Umbilical cord (tissue), 2 donors: ENCODE measurements at places on chromosomes 16 and 17. TPM values are rescaled to one million over a fixed set of nuclear protein-coding genes. Genes with fewer than 3 reads are reported as not detected.

Gene TEX19
- total RNA-seq: not detected

Gene SLC16A13
- total RNA-seq: not detected

Gene TBC1D3K
- not detected for total RNA-seq

Gene SLC52A1
- total RNA-seq: 1.4 TPM

Gene TK1
- total RNA-seq: 8.9 TPM

Gene PLLP
- 0.24 TPM for total RNA-seq

Gene TRIM47
- total RNA-seq: 18.8 TPM

Gene WNT3
- 11.6 TPM for total RNA-seq

Gene PPY
- total RNA-seq: not detected

Gene HSD11B2
- 1.4 TPM for total RNA-seq

Gene SLC16A6
- total RNA-seq: 1.7 TPM

Gene NXPH3
- 3.4 TPM for total RNA-seq

Gene SLC38A7
- 4.6 TPM for total RNA-seq

Gene PRR35
- not detected for total RNA-seq

Gene CCL3
- total RNA-seq: 52.0 TPM

Gene C16orf90
- total RNA-seq: not detected

Gene TBC1D3
- total RNA-seq: 2.2 TPM

Gene CLEC19A
- total RNA-seq: 2.9 TPM

Gene BCO1
- total RNA-seq: not detected

Gene TBC1D3H
- total RNA-seq: 1.4 TPM

Gene KRT9
- not detected for total RNA-seq

Gene ACSM2A
- total RNA-seq: 5.1 TPM
